ENCODE measurements at places on chromosomes 7 and 10.

DNA sequence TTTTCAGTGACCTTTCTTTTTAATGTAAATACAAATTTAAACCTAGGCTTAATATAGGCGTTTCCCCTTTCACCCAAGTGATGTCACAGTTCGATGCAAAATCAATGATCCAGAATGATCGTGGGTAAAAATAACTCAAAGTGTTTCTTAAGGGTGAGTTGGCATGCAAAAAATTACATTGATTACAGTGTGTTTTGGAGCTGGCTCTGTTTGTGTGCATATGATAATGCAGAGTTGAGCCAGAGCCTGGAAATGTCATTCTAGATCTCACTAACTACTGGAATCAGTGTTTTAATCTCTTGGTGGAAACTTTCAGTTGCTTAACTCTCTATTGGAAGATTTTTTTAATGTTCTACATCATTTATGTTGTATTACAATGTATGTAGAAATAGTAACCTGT, 72.5 kb upstream of the MXI1 start:
- no peak for DNase-seq

DNA sequence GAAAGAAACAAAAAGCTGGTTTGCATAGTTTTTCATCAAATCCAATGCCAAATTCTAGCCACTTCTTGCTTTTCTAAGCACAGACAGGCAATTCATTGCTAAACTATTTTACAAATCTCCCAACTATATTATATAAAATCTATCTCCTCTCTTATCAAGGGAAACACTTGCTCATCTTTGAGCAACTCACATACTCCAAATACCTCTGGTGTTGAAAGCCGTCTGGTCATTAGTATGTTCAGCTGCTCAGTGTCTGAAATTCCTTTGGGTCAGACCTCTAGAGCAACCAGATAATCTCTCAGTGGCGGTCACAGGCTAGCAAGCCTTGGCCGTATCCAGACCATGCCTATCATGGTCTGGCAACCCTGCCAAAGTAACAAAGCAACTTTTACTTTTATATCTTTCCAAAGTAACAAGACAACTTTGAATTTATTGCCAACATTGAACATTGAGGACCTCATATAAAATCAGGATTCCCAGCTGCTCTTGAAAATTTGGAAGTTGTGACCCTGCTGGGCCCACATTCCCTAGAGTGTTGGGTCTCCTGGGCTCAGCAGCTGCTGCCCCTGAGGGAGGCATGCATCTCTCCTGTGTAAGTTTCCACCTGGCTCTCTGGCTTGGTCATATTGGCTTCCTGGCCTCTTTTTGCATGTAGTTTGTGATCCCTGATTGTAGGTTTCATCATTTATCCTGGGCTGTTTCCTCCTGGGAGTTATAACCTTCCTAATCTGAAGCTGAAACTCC, 56.8 kb upstream of the LANCL2 start:
- DNase-seq: no peak

DNA sequence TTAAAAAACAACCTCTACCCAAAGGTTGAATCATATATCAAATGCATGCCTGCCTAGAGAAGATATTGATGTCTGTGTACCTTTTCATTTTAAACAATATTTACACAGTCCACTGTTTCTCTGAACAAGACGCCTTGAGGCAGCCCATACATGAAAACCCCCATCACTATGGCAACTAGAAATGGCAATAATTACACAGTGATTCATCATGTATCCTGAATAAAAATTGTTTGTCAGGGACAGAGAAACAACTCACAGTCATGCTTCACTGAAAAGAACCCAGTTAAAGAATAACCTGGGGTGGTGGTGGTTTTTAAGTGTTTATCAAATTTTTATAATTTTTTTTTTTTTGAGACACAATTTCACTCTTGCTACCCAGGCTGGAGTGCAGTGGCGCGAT, 19.7 kb downstream of the DNAJC12 start:
- DNase-seq: no peak

- DNase-seq: no peak
Observed at GRCh38 chr7:108802650-108803049, 233.0 kb downstream of the DNAJB9 start.

GRCh38 chr7:133691727-133692610, 435.2 kb upstream of the LRGUK start:
- DNase-seq: no peak

GRCh38 chr7:42625421-42625820, 286.4 kb downstream of the C7orf25 start:
- no peak for DNase-seq

- DNase-seq: no peak
Observed at GRCh38 chr10:32938554-32939061, 19.4 kb downstream of the ITGB1 start.

DNA sequence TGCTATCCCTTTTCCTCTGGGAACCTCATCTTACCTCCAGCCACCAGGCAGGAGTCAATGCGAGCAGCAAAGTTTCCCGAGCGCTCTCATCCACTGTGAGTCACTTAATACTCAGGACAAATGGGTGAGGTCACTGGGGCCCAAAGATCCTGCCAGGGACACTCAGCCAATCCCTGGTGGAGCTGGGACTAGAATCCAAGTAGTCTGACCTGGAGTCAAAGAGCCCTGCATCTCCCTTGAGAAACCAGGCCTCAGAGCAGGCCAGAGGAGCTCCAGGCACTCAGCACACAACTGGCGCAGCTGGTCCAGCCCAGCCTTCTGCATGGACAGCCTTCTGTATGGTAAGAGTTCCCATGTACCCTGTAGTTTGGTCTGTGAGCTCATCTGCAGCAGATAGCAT, 142.3 kb downstream of the MAPK8 start:
- DNase-seq: no peak

- DNase-seq: no peak
Observed at GRCh38 chr7:94856643-94857042, 50.8 kb upstream of the PPP1R9A start.

DNA sequence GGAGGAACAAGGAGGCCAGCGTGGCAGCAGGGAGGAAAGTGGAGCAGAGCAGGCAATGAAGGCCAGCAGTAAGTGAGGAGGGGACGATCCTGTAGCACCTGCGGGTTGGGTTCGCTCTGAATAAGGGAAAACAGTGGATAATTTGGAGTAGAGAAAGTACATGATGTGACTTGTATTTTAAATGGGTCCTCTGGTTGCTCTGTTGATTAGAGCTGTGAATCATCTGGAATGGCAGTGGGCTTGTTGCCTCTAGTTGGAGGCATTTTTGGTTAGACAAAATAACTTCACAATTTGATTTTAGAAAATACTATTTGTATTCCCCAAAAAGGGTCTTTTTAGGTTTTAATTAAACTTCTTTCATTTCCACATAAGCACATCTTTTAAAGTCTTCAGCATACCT, 277.4 kb downstream of the ARL4A start:
- DNase-seq: no peak

GRCh38 chr7:83957333-83957732, 237.3 kb downstream of the SEMA3A start:
- DNase-seq: no peak

GRCh38 chr10:77809336-77809735, 117.2 kb downstream of the DLG5 start:
- DNase-seq: no peak

- DNase-seq: no peak
Observed at GRCh38 chr10:20142311-20142710, 326.1 kb downstream of the PLXDC2 start.

- DNase-seq: no peak
Observed at GRCh38 chr10:99280472-99280871, 44.8 kb upstream of the HPSE2 start.

- DNase-seq: no peak
Observed at GRCh38 chr7:149329766-149330334, 67.9 kb downstream of the ZNF783 start.

- no peak for DNase-seq
Observed at GRCh38 chr10:58695022-58695421, 182.3 kb downstream of the BICC1 start.

- no peak for DNase-seq
Observed at GRCh38 chr10:116045366-116046356, 227.3 kb downstream of the GFRA1 start.

DNA sequence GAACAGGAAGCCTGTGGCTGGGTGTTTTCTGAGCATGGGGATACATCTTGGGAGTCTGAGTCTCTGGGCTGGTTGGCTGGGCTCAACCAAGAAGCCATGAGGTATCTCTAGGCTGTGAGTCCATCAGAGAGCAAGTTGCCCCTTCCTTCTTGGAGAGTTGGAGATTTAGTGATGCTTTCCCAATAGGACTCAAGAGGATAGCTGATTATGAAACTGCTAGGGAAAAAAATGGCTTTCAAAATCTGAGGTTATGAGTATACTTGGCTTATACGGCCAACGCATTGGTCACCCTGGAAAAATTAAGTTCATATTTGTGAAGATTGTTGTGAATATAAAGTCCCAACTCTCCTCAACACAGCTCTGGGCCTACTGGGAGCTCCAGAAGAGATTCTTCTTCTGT, 162.7 kb upstream of the KMT2E start:
- no peak for DNase-seq

DNA sequence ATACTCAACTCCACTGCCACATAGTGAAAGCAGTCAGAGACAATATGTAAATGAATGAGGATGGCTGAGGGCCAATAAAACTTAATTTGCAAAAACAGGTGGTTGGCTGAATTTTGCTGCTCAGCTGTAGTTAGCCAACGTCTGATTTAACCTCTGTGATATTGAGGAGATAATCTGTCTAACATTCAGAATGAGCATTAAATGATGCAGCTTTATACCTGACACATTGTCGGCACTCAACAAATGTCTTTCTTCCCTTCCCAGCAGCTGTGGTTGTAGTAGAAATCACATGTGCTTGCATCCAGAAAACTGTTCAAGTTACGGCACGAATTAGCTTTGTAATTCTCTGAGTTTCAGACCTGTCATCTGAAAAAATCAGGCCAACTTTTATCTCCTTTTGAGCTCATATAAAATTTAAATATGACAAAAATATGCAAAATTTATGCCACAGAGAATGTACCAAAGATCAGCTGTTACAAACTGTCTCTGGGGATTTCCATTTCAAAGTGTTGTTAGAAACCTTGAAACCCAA, 1239.7 kb downstream of the GATA3 start:
- no peak for DNase-seq

DNA sequence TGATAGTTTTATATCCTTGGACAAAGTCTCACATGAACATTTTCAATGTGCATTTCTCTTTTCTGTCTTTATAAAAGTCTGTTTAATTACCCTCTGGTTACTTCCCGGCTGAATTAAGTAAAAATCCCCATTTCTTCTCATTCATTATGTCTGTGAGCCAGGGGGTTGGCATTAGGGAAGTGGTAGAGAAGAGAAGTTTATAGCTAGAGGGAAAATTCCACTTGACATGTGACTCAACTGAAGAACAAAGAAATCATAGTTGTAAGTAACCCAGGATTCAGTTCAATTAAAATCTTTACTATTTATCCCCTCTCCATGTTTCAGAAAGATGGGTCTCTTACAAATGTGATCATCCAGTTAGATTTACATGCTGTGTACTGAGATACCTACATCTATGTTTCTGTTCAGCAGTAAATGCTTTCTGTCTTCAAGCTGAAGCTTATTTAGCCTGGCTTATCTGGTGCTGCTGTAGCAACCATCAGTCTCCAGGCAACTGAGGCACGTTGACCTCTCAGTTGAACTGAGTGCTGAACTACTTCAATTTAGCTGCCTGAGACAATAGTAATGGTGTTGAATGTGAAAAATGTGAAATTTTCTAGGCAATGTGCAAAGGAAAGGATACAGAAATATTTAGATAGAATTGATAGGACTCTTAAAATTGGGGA, 181.6 kb downstream of the MLLT10 start:
- DNase-seq: no peak

GRCh38 chr7:98599886-98600285, 17.2 kb upstream of the NPTX2 start:
- no peak for DNase-seq

- no peak for DNase-seq
Observed at GRCh38 chr10:99908512-99908911, 101.2 kb downstream of the DNMBP start.

DNA sequence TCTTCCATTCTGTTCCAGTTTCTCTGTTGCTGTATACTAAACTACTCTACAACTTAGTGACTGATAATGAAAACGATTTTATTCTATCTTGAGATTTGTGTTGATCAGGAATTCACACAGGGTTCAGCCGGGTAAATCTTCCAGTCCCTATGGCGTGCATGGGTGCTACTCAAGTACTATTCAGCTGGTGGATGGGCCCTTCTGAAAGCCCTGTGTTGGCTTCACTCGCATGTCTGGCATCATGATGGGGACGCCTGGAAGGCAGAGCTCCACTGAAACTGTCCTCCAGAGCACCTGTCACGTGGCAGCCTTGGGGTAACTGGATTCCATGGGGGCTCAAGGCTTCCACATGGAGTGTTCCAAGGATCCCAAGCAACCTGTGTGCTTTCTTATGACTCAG, 86.0 kb upstream of the ZMIZ1 start:
- no peak for DNase-seq

DNA sequence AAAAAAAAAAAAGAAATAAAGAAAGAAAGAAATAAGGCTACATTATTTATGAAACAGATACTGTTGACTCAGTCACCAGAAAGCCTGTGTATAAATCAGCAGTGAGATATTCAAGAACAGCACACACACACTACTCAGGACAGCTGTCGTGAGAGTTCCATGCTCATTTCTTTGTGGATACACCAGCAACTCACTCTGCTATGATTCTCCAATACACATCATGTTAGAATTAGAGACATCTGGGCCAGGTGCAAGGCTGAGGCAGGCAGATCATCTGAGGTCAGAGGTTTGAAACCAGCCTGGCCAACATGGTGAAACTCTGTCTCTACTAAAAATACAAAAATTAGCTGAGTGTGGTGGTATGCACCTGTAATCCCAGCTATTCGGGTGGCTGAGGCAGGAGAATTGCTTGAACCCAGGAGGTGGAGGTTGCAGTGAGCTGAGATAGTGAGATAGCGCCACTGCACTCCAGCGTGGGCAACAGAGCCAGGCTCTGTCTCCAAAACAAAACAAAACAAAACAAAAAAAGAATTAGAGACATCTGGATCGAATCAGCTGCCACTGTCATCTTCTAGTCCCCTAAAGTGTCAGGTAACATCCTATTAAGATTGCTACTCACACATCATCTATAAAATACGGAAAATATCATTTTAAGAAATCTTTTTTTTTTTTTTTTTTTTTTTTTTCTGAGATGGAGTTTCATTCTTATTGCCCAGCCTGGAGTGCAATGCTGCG, 11.2 kb upstream of the NUPR2 start:
- no peak for DNase-seq

DNA sequence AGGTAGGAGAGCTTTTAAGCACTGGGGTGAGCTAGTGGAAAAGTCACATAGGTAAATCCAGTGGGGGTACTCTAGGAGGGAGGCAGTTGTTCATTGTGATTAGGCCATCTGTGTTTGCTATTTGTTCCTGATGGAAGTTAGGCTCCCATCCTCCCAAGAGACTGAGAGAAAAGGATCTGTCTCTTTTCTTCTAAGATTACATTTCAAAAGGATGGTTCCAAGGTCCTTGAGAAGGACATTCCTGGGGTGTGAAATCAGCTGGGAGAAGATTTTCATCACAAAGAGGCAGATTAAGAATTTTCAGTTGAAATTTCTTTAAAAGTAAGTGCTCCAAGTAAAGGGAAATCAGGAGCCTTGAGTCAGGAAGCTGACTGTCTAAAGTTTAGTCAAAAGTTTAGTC, 210.8 kb upstream of the CSTF2T start:
- DNase-seq: no peak
